GM03348 (cell line): ENCODE measurements at places on chromosomes 12 and 14.
A peak's percentile ranks its signal among the peaks of the same experiment; 100 is the strongest.

DNA sequence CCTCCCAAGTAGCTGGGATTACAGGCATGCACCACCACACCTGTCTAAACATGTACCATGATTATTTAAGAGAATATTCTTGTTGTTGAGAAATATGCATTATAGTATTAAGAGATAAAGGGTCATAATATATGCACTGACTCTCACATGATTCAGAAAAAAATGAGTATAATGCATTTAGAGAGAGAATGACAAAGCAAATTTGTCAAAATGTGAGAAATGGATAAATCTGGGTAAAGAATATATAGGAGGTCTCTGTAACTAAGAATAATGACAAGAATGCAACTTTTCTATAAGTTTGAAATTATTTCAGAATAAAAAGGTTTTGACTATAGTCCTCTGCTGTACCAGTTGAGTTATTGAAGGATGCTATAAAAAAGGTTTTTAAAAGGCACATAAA lies 28.1 kb upstream of the ZNF740 start:
- no peak for DNase-seq

DNA sequence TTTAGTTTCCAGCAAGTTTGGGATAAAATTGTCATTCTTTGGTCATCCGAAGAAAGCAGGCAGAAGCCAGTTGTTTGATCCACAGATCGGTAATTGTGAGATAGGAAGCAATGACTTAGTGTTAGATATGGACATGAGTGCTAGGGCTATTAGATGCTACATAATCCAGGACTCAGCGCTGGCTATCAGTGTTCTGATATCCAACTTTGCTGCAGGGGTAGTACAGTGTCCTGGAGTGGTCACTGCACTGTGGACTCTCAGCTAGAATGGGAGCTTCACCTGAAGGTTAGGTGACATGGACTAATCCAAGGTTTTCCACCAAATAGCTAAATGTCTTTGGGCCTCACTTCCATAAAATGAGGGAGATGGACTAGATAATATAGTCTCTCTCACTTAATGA lies 39.9 kb downstream of the STK38L start:
- no peak for DNase-seq

- no peak for DNase-seq
These were observed 180.5 kb downstream of the PRKCH start for GRCh38 chr14:61501714-61502458.

- no peak for DNase-seq
These were observed 11.2 kb upstream of the TMX1 start for GRCh38 chr14:51228890-51229289.

GRCh38 chr12:124633365-124634362 lies 66.3 kb upstream of the NCOR2 start:
- DNase-seq = no peak

DNA sequence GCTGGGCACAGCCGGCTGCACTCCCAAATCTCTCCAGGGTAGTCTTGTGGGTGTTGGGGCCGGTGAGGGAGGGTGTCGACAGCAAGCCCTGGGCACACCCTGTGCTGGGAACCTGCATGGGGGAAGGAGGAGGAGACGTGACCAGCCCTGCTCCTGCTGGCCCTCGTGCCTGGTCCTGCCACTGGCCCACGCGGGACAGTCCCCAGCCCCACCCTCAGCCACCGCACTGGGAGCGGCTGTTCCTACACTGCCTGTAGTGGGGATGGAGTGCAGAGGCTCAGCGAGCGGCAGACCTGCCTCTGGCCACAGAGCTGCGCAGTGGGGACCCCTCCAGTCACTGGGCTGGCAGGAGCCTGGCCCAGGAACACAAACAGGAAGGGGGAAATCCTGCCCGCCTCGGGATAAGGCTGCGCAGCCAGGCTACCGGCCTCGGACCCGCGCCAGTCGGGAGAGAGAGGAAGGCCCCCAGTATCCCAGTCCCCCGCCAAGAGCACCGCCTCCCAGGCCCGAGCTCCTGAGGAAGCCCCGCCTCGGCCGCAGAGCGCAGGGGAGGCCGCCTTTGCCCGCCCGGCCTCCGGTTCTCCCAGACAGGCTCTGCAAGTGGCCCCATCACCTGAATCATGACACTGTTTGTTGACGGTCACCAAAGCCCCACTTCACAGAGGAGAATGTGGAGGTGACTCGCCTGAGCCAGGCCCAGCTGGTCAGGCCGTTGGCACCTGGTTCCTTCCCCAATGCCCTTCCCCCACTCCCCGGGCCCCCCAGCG lies 10.6 kb downstream of the AHNAK2 start:
- peak; percentile 70 for DNase-seq

DNA sequence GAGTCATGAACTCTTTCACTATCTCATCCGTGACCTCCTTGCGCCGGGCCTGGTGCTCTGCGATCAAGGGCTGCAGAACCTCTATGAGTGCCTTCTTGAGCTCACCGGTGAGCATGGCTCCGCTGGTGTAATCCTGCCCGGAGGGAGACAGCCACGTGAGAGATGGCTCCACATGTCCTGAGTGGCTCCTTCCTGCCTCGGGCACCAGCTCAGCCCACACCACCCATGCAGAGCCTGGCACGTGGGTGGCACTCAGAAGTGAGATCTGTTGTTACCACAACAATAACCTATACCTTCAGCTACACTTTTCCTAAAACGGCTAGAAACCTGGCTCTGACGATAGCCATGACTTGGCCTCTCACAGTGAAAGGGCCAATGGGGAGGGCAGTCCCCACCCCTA lies 11.8 kb downstream of the SLC25A47 start:
- DNase-seq = no peak

DNA sequence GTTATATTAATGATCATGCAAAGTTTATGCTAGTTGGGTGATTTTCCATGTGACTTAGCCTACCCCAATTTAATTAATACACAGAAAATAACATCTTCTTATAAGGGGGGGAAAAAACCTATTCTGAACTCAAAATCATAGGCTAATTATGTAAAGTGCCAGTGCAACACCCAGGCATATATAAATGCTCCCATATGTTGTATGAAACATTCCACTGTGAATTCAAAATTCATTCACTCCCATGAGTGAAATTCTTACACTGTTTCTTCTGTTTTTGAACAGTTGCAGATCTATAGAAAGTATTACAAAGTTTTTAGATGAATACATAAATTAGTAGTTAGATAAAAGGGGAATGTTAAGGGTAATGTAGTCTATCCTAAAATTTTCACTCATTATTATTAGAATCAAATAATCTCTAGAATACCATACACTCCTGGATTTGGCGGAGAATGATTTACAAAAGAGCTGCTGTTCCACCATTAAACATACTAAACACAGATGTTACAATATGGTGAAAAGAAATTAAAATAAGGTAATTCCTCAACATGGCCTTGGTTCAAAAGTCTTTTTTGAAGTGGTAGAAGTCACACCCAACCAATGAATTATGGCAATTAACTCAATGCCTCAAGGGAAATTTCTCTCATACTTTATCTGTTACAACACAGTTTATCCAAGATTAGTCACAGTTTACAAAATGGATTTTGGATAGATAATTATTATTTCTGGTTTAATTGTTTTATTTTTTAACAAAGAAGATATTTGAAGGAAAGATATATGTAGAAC lies 454.1 kb upstream of the FLRT2 start:
- no peak for DNase-seq

DNA sequence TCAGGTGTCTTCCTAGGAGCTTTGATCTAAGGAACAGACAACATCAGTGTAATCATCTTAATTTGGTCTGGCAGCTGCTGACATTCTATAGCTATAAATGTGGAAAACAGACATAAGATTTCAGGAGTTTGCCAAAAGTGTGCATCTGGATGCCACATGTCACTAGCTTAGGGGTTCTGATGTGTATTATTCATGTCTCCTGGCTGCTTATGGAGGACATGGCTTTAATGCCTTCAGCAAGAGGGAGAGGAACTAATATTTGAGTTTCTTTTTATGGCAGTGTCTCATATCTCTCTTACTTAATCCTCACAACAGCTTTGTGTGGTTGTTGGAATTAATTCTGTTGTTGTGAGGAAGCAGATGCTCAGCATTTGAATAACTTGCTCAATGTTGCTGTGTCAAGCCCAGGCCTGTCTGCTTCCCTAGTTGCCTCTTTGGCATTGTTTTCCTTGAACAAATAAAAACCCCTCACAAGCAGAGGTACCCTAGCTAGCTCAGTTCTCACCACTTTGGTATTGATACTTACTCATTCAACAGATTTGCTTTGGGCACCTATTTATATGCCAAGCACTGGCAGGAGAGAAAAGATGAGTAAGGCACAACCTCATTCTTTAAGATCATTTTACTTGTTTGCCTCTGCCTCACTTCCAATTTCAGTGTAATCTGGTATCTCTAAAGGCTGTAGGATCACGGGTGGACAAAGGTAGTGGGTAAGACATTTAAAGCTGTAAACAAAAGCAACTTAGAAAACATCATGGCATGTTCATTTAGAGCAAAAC lies 39.8 kb upstream of the EID3 start:
- DNase-seq = peak; percentile 59

DNA sequence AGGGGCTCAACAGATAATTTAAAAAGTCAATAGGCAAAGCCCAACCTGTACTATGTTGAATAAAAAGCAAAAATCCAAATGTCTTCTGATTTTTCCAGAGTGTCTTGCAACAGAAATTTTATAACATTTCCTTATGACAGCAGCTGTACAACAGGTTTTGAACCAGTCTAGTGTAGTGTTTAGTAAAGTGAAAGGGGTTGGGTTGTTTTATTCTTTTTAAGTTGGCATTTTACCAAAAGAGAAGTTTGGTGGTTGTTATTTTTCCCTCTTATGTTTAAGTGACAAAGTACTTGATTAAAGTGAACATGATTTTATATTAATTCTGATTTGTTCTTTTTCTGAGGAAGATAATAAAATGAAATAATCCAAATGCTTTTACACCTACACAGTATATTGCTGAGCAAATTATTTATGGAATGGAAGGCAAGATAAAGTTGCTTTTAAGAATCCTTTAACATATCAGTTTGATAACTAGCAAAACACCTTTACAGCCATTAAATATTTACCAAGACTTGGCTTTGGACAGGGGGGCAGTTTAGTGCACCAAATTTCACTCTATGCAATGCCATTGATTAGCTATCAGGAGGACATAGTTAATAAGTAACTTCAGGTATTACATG lies 128.9 kb downstream of the FOXA1 start:
- no peak for DNase-seq
